NCI-H1092 treated with DMSO at 0.1 percent for 48 hours (cell line): ENCODE measurements at places on chromosomes 13 and 19.

GRCh38 chr13:34748073-34748472, 194.0 kb upstream of the NBEA start:
- peak; percentile 36 for DNase-seq

DNA sequence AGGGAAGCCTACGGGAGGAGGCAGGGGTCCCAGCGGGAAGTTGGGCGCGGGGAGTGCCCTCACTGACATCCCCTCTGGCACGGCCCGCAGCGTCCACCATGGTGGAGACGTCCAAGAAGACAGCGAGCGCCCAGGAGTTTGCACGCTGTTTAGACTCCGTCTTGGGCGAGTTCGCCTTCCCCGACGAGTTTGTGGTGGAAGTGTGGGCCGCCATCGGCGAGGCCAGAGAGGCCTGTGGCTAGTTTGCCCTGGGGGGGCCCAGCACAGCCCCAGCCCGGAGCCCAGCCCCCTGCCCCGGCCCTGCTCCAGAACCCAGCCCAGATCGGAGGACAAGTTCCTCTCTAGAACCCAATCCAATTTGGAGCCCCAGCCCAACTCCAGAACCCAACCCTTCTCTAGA, 4.7 kb downstream of the GIPC3 start:
- no peak for DNase-seq

- DNase-seq = no peak
Measured at GRCh38 chr19:30547246-30547645, 175.1 kb downstream of the ZNF536 start.

DNA sequence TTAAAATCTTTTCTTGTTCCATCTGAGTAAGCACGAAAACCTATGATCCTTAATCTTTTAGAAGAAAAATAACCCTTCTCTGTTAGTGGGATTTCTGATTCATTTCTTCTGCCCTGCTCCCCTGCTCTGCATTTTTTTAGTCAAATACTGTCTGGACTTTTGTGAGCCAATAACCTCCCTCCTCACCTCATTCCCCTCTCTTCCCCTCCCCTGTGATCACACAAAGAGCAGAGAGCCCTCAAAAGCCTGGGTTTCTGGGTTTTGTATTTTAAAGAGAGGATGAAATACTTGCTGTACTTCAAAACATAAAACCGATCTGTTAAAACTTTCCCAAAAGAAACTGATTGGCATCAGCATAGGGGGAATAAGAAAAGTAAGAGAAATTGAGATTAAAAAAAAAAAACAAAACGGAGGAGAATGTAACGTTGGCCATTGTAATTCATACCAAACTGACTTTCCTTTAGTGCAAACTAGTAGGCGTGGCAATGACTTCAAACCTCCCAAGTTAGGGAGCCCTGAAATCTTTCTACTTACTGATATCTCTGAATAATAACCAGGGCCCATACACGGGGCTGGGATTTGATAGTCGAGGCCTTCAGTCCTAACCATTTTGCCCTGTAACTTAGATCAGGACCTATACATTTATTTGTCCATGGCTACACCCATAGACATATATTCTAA, 232.9 kb downstream of the TM9SF2 start:
- no peak for DNase-seq

DNA sequence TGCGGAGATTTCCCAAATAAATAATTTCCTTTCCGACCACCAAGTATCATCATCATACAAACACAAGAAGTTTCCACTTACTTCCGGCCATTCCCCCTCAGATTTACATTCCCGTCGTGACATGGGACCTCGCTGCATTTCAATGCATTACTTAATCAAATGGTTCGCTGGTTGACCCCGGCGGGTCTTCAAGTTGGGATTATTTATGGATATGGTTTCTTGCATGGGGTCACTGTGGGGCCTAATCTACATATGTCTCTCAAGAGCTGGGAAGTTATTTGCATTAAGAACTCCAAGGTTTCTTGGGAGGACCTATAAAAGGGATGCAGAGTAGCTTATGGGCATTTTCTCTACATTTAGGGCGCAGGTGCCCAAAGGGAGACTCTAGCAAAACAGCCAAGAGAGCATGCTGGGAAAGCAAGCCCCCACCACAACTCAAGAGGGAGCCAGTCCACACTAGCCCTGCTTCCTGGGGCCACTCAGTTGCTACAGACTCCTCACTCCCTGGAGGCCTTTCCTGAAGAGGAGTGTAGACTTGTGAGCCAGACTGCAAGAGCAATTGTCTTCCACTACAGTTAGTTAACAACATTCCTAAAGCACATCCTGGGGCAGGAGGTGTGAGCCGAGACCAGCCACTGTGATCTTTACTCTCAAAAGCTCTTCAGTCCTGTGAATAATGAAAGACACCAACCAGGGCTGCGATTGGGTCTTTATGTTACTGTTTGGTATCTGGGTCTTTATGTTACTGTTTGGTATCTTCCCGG, 125.3 kb downstream of the KATNAL1 start:
- DNase-seq = no peak

DNA sequence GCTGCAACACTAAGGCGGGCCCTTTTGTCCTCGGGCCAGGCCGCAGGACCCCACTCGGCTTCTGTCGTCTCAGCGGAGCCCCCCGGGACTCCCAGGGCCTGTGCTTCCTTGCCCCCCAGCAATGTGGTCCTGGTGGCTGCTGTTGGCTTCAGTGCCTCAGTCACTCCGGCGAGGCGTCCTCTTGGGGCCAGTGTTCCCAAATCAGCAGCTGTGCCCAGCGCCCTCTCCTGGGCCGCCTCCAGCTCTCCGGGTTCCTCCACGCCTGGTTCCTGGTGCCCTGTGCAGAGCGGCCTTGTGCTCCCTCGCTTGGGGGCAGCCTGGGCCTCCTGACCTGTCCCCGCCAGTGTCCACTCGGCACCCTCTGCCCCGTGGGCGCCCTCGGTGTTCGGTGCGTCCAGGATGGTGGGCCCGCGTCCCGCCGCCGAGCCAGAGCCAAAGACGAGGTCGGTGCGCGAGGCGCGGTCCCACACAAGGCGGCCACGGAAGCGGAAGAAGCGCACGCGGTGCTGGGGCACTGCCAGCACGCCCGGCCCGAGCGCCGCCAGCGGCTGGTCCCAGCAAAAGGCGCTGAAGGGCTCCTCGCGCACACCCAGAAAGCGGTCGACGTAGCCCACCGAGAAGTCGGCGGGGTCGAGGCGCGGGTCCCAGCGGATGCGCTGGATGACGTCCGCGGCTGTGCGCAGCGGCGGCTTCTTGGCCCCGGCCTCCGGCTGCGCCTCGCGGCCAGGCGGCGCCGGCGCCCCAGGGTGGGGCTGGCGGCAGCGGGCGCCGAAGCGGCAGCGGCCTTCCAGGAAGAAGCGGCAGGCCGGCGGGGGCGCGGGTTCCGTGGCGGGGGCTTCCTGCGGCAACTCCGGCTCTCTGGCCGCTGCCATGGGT, 685 bp downstream of the LENG9 start:
- DNase-seq = no peak

DNA sequence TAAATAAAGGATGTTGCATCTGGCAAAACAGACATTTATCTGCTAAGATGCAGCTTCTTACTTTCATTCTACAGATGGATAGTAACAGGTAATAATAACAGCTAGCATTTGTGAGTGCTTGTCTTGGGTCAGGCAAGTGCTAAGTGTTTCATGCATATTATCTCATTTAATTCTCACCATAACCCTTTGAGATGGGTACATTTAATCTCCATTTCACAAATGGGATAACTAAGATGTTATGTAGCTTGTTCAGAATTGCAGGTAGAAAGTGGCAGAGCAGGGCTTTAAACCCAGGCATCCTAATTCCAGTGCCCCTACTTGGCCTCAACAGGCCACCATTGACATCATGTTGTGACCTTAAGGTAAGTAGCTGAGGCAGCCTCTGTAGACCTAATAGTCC, 69.8 kb downstream of the LMO7 start:
- DNase-seq = no peak

GRCh38 chr19:926589-927350, 935 bp downstream of the ARID3A start:
- no peak for DNase-seq

GRCh38 chr19:48509467-48510194, 2.0 kb downstream of the LMTK3 start:
- no peak for DNase-seq

GRCh38 chr19:37583340-37583739, 11.3 kb downstream of the ZNF571 start:
- no peak for DNase-seq

DNA sequence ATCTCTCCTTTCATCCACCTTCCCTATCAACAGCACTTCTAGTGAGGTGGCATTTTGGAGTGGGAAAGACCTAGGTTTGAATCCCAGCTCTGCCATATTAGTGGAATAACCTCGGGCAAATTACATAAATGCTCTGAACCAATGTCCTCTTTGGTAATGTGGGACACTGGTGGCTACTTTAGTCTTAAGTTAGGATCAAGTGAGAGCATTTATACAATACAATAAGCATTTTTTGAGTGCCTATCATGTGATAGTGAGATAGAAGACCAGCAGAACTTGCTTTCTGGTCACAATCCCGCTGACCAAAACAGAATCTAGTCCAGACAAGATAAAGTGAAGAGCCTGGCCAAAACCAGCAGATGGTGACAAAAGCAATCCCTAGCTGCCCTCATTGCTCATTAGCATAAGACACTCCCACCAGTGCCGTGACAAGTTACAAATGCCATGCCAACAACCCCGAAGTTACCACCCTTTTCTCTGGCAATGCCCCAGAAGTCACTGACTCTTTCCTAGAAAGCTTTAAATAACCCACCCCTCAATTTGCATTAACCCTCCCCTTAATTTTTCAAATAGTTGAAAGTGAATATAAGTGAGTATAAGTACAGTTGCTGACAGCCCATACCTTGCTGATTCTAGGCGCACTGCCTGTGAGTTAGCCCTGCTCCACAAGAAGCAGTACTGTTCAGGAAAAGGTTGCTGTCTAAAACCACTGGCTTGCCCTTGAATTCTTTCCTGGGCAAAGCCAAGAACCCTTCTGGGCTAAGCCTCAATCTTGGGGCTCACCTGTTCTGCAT, 28.9 kb upstream of the KPNA3 start:
- no peak for DNase-seq

DNA sequence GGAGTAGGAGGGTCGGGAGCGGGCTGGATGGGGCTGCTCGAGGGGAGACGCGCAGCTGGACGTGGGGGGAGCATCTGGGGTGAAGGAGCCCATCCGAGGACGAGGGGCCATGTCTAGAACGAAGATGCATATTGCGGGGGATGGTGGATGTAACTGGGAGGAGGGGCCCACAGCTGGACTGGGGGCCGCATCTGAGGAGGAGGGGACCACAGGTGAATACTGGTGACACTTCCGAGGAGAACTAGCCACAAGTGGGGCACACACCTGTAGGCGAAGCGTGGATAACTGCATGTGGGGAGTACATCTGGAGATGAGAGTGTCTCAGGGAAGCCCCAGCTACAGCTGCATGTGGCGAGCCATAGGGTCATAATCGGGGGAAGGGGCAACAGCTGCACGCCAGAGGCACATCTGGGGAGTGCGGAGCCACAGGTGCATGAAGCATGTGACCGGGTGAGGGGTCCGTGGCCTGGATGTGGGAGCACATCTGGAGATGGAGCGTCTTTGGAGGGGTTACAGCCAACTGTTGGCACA, 402 bp downstream of the ZSWIM9 start:
- peak; percentile 50 for DNase-seq

GRCh38 chr13:28379371-28380083, 115.4 kb downstream of the FLT1 start:
- DNase-seq = no peak

DNA sequence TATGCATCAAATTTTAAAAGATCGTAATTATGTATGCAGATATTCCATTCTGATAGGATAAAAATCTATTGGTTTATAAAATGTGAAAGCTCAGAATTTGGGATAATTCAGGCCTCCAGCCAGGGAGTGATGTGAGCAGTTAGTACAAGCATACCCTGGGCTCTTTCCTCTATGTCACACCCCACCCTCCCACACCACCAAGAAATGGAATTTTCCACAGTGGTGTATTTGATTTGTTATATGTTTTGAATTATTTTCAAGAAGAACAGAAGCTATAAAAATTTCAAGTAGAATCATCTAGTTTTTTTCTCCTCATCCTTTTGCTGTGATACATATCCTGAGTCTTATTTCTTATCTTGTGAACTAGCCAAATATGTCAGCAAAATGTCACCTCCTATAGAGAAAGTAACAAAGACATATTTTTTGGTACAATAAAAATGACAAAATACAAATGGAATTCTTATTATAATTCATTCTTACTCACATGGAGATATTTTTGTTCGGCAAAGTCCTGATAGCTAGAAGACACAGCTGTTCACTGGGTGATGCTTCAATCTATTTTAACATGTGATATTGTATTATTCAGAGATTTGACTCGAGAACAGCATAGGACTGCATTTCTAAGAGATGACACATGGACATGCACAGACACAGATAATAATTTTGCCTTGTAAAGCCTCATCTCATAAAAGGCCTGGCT, 61.2 kb upstream of the FRY start:
- DNase-seq = no peak

DNA sequence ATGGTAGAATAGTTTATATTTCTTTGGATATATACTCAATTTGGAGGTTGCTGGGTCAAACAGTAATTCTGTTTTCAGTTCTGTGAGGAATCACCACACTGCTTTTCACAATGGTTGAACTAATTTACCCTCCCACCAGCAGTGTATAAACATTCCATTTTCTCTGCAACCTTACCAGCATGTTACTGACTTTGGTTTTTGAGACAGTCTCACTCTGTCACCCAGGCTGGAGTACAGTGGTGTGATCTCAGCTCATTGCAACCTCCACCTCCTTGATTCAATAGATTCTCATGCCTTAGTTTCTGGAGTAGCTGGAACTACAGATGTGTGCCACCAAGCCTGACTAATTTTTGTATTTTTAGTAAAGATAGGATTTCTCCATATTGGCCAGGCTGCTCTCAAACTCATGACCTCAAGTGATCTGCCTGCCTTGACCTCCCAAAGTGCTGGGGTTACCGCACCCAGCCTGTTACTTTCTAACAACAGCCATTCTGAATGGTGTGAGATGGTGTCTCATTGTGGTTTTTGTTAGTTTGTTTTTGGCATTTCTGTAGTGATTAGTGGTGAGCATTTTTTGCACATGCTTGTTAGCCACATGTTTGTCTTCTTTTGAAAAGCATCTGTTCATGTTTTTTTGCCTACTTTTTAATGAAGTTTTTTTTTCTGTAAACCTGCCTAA, 12.5 kb downstream of the ZNF714 start:
- no peak for DNase-seq

- DNase-seq = peak; percentile 6
Measured at GRCh38 chr19:45884682-45885555, 1.0 kb downstream of the IRF2BP1 start.

GRCh38 chr13:92488249-92488852, 738.3 kb upstream of the GPC6 start:
- no peak for DNase-seq
